ENCODE measurements at places on chromosomes 6 and 20.

- DNase-seq = no peak
Observed at GRCh38 chr6:98636941-98637340, 197.4 kb upstream of the POU3F2 start.

- no peak for DNase-seq
Observed at GRCh38 chr6:11146117-11146826, 34.7 kb upstream of the ERVFRD-1 start.

DNA sequence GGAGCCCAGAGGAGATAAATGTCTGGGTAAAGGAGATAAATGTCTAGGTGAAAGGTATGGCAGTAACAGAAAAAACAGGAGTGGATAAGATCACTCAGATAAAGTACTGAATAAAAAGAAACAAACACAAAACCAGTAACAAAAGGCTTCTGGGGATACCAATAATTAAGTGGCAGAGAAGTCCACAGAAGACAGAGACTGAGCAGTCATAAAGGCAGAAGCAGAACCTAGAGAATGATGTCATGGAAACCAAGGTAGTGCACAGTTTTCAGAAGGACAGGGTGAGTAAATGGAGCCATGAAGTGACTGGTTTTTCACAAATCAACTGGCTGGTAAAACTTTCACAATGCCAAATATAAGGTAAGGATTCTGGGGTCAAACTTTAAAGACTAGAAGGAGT lies 80.9 kb upstream of the PLN start:
- DNase-seq = no peak

GRCh38 chr6:122069932-122070331 lies 329.5 kb upstream of the HSF2 start:
- DNase-seq = no peak

DNA sequence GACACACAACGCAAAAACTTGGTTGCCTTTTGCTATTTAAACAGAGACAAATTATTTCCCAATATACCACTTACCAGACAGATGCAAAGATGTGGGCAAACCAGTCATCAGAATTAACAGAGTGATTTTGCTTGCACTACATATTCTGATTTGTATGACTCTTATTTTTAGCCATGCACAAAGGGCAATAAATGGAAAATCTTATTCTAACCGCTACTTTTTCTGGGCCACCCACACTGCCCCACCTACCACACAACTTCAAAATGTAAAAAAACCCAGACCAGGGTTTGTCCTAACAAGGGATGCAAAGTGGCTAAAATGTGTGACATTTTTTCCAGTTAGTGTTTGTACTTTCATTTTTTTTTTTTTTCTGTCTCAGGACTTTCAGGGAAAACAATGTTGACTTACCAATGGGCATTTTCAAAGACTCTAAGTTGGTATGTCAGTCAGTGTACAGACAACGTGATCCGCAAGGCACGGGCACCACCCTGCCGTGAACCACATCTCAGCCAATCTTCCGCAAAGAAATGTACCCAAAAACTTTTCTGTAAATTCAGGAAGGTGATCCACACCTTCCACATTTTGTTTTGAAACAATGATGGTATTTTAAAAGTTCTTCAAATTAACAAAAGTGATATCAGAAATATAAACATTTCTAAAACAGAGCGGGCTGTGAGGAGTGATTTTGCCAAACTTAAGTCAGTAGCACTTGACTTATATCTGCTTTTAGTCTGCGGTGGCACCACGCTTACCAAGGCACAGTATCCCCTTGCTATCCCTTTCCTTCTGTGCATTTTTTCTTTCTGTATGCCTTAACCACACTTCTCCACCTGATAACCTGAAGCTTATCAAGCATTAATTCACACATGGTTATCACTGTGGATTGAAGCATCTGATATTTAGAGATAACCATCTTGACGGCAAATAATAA lies 185.6 kb downstream of the GJA10 start:
- DNase-seq = peak; percentile 58

GRCh38 chr20:33793011-33793931 lies 17.9 kb upstream of the CHMP4B start:
- no peak for DNase-seq

- DNase-seq = no peak
Observed at GRCh38 chr20:41696428-41696827, 78.3 kb upstream of the CHD6 start.

DNA sequence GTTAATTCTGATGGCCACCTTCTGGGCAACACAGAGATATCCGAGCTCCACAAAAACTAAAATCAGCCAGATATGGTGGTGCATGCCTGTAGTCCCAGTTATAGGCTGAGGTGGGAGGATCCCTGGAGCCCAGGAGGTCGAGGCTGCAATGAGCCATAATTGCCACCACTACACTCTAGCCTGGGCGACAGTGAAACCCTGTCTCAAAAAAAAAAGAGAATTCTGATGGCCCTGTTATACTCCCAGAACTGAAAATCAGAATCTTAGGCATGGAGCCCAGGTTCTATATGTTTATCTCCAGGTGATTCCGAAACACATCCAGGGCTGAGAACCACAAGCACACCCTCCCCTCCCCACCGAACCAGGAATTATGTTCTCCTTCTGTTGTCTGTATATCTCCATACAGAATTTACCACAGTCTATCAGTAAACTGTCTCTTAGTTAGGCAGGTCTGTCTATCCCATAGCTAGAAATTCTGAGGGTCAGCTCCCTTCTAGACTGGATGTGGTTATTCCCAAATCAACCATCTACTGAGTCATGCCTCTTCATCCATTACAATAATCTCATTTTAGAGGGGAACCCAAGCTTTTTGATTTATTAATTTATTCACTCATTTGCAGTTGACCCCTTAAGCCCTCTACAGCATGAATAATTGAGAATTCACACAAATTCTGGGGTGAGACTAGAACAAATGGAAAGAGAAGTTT lies 24.8 kb upstream of the CCND3 start:
- DNase-seq = no peak

All from stimulated activated CD4-positive, alpha-beta T cell treated with anti-CD3 and anti-CD28 coated beads, TNF-alpha, amount 100 ng/mL, for 24 hours (primary cell).